Thyroid gland (tissue), 4 donors: ENCODE measurements at places on chromosomes 5 and 9. TPM values are rescaled to one million over a fixed set of nuclear protein-coding genes. Genes with fewer than 3 reads are reported as not detected.

DNA sequence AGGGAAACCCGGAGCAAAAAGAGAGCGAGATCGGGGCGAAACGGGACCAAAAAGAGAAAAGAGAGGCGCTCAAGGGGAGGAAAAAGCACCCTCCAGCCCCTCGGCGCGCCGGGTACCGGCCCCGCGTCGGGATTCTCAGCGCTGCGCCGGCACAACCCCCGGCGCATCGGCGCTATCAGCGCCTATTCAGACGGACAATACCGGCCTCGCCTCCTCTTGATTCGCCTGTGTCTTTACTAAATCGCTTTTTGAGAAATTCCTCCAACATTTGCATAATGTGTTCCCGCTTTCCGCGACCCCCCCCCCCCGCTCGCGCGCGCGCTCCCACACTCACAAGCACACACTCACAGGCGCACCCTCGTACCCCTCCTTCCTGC, 578 bp downstream of the LHX6 start:
- no peak for DNase-seq

DNA sequence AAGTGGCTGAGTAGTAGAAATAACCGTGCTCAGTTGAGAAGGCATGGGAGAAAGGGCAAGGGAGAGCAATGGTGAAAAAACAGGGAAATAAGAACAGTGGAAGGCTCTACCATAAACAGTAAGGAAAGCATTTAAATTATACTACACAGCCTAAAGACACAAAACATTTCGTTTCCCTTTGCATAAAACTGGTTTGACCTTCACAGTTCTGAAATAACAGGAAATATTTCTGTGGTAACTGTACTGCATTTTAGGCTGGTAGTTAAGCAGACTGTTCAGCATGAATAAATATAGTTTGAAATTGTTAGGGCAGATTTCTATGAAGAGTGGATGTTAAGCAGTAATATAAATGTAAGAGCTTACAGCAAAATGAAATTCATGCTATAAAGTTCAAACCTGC, 147.5 kb downstream of the CSNK1G3 start:
- DNase-seq: no peak

The TPPP gene
- 8.1 TPM for total RNA-seq

The ITGA1 gene
- total RNA-seq: 85.9 TPM

The KIF4B gene
- not detected for total RNA-seq

The TMEM174 gene
- total RNA-seq: 0.22 TPM

GRCh38 chr5:133427121-133427777, 185.1 kb downstream of the FSTL4 start:
- DNase-seq: no peak

DNA sequence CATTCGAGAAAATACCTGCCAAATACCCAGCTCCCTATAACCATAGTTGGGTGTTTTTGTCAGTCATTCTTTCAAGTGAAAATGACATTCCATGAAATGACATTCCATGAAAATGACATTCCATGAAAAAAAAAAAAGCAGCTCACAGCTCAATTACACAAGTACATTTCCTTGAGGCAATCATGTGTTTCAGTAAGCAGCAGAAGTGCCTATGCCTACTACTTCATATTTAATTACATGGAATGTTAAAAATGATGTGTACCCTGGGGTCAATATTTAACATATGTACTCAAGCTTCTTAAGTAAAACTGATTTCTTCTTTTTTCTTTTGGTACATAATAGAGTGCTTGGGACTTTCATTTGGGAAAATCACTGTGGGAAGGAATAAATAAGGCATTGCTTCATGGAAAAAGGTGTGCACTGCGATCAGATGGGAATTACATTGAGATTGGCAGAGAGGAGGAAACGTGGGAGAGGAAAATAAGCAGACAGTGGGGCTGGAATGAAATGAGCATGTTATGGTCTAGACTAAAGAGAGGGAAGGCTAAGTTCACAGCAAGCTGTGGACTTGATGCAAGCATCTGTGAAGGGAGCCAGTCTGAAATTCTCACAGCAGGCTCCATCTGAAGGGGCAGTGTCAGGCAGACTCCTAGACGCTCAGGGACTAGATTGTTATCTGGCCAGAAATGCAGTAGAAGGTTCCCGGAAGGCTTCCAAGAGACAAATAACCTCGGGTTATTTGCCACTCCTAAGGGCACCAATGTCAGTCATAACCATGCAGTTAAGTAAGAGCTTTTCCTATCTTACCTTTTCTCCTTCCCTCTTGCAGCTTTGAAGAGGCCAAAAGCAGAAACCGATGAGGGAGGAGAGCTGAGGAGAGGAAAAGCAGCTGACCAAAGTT, 15.2 kb upstream of the SPATA9 start:
- DNase-seq: no peak

GRCh38 chr9:129497813-129498450, 123.0 kb downstream of the C9orf50 start:
- peak; percentile 57 for DNase-seq

The FAM81B gene
- 0.34 TPM for total RNA-seq

GRCh38 chr5:90554358-90555006, 4.1 kb upstream of the ADGRV1 start:
- no peak for DNase-seq

DNA sequence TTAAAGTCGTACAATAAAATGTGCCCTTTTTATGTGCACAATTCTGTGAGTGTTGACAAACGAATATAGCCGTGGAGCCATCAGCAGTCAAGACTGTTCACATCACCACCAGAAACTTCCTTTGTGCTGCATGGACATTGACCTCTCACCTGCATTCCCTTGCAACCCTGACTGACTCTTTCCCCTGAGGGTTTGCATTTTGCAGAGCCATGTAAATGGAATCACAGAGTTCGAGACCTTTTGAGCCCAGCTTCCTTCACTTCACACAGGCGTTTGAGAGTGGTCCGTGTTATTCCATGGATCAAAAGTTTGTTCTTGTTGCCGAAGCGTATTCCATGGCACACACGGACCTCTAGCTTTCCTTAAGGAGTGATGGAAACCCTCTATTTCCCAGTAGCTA, 328.2 kb downstream of the DRD1 start:
- no peak for DNase-seq

DNA sequence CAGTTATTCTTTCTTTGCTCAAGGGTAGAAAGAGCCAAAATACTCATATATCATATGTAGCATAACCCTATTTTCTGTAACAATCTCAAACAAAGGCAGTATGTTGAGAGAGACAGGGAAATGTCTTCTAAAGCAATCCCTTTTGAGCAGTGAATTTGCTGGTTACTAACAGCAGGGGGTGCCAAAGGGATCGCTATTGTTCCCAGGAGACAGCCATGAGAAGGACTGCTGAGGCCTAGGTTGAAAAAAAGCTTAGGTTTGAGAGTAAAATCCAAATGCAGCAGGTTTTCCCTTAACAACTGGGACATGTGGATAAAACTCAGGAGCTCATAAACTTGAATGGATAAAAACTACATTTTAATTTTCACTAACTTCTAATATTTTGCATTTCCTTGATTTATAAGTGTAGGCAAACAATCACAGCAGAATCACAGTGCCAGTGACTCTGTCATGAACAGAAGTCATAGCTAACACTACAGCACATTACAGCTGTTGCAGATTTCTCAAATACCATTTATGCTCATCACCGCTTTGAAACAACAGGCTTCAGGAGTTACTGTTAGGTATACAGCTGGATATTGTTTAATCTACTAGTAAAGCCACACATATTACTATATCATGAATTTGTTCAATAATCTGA, 148.4 kb downstream of the MAPKAP1 start:
- peak; percentile 58 for DNase-seq

DNA sequence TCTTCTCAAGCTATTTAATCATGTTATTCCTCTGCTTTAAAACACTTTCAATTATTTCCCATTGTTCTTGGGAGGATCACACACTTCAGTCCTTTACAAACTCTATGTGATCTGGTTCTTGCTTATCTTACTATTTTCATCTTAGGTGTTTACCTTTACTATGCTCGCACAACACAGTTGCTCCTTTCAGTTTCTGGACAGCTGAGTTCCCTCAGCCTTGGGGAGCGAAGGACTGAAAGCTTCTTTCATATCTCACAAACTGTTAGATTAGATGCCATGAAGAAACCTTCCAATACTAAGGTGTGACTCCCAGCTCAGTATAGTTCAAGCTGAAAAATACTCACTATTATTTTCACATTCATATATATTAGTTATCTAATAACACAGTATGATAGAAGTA, 117.9 kb downstream of the CDC42SE2 start:
- no peak for DNase-seq

- no peak for DNase-seq
These were observed 1865.3 kb upstream of the CDH9 start for GRCh38 chr5:28903643-28904042.

The PCDHGA7 gene
- total RNA-seq: 8.7 TPM

The ADAMTSL2 gene
- total RNA-seq: 9.3 TPM

DNA sequence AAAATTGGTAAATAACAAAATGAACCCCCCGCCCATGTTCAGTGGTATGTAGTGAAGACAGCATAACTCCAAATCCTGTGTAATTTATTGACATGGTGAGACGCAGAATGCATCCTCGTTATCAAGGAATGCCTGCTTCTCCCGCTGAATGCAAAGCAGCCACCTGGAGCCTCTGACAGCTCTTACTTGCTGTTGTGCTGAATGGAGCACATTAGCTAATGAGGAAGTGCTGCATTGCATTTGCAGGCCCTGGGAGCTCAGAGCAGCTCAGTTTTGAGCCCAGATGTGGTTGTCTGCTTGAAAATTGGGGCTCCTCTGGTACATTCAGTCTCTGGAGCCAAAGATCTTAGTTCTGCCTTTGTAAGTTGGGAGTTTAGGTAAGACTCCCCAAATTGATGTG, 28.9 kb downstream of the PLAC8L1 start:
- no peak for DNase-seq

DNA sequence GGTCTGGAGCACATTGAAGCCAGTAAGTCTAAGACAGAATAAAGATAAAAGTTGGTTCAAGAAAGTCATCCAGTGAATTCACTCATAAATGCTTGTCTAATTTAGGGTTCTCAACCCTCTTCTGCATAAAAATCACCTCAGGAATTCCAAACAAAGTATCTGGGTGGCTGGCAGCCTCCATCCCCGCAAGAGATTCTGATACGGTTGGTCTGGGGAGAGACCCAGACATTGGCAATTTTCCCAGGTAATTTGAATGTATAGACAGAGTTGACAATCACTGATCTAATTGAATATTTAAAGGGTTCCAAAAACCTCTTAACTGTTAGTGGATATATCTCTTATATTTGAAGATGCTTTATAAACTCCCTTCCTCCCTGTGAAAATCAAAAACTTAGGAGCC, 14.9 kb downstream of the ADAMTSL1 start:
- no peak for DNase-seq

GRCh38 chr5:91266184-91266705, 116.9 kb downstream of the ARRDC3 start:
- DNase-seq: no peak

DNA sequence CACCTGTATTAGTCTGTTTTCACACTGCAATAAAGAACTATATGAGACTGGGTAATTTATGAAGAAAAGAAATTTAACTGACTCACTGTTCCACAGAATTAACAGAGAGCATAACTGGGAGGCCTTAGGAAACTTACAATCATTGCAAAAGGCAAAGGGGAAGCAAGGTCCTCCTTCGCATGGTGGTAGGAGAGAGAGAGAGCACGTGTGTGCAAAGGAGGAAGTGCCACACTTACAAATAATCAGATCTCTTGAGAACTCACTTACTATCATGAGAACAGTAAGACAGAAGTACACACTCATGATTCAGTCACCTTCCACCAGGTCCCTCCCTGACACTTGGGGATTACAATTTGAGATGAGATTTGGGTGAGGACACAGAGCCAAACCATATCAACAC, 258.7 kb downstream of the TRIM32 start:
- no peak for DNase-seq

The PALM2AKAP2 gene
- 12.0 TPM for total RNA-seq

The SPATA31D4 gene
- total RNA-seq: not detected

The FOXD4L3 gene
- not detected for total RNA-seq

DNA sequence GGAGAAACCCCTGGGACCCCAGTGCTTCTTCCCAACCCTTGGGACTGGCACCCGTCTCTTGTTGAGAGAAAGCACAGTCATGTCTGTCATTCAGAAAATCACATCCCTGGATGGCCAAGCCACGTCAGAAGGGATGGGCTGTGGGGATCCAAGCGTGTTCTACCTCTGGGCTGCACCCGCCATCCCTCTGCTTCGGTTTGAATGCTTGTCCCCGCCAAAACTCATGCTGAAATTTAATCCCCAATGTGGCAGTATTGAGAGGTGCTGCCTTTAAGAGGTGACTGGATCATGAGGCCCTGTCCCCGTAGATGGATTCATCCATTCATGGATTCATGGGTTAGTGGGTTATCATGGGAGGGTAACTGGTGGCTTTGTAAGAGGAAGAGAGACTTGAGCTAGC, 27.0 kb downstream of the CEL start:
- no peak for DNase-seq

The PCDHGB1 gene
- 3.9 TPM for total RNA-seq

The TRPM6 gene
- 0.78 TPM for total RNA-seq

- no peak for DNase-seq
These were observed 85.5 kb downstream of the LNPEP start for GRCh38 chr5:97021416-97021815.

The TNFSF15 gene
- total RNA-seq: 2.3 TPM

DNA sequence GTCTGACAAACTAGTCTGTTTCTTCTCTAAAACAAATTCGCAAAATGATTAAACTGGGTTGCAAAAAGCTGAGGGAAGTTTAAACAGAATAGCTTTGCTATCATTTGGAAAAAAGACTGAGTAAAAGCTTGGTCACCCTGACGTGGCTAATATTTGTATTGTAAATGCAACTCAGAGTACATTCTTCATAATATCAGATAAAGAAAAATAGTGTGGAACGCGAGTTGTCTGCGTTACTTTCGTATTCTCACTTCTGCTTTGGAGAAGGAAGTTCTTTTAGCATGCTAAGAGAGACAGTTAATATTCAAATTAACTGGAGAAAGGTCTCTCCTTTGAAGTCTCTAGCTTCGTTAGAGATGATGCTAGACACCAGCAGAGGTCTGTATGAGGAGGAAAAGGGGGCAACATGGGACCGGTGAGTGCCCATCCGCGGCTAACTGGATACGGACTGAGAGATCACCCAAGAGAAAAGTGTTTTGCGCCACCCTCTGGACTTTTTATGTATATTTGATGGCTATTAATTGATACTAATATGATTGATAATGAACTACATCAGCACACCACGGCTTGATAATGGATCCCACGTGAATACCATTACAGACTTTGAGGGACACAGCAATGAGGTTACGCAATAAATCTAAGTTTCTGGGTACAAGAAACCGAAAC, 2.9 kb upstream of the CNTRL start:
- no peak for DNase-seq

- DNase-seq: no peak
These were observed 1111.1 kb downstream of the TAF11L14 start for GRCh38 chr5:18745042-18745987.

DNA sequence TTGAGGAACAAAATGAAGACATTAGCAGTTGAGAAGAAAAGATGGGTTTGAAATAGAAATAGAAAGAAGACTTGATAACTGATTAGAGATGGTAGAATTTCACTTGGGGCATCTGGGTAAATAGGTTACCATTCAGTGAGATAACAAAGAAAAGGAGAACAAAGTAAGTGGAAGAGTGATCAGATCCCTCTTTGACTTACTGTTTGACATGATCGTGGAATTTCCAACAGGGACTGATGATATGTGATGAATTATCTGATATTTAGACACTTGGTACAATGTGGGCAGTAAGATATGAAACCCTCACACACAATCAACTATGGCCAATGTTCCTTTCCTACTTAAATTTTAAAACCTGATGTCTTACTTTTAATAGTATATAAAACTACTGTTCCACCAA, 70.1 kb upstream of the STARD4 start:
- DNase-seq: no peak
